ENCODE measurements at places on chromosomes 5 and 9.

GRCh38 chr5:1655496-1656270 lies 131.9 kb upstream of the LPCAT1 start:
- DNase-seq = no peak

DNA sequence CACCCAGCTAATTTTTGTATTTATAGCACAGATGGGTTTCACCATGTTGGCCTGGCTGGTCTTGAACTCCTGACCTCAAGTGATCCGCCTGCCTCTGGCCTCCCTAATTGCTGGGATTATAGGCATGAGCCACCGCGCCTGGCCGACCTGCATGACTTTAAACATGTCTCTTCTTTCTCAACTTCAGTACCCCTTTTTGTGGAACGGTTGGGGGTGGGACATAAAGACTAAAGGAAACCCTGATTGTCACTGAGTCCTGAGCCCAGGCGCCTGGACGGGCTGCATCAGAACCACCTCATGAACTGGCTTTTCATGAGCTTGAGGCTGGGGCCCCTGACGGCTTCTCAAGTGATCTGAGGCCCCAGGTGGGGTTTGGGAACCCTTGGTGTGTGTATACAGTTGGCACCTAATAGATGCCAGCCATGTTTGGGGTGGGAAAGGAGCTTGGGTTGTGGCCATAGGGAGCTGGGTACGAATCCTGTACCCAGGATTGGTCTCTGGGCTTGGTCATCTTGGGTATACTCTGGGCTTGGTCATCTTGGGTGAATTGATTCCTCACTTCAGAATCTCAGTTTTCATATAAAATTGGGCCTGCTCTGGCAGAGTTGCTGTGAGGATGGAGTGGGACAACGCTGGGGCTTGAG lies 2.2 kb downstream of the GRK6 start:
- no peak for DNase-seq

DNA sequence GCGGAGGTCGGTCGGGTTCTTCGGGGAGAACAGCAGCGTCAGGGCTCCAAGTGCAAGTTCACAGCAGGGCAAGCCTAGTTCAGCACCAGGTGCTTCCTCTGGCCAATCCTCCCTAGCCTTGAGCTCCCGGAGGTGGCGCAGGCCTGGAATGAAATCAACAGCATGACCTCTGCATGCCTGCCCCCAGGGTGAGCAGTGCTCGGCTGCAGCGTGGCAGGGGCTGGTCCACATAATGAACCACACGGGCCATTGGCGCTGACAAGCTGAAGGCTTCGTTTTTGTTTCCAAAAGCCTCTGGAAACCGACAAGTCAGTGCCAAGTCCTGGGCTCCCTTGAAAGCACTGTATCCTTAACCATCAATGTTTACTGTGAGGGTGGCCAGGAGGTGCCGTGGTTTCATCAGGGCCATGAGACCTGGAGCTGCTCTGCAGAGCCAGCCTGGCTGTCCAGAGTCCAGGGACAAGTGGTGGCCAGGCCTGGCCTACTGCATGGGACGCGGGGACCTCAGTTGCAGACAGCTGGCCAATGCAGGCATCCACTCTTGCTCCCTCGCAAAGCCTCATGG lies 2.1 kb upstream of the INPP5E start:
- no peak for DNase-seq

- DNase-seq = no peak
These were observed 418.5 kb upstream of the MEF2C start for GRCh38 chr5:89301321-89302025.

DNA sequence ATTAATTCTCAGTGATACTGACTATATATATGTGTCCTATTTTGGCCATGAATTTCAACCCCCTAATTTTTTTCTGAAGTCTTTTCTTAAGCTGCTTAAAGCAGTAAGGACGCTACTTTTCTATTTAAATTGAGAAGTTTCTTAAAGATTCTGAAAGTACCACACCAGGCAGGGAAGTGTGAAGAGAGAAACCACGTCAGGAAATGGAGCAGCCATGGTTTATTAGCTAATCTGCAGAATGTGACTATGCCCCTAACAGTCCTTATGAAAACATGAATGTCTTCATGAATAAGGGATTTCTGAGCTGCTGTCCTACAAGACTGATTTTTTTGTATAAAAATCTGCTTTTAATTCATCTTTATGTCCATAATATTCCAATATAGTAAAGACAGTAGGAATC lies 1724.3 kb upstream of the C9orf72 start:
- no peak for DNase-seq

GRCh38 chr9:35254984-35255857 lies 93.4 kb downstream of the UNC13B start:
- DNase-seq = no peak

DNA sequence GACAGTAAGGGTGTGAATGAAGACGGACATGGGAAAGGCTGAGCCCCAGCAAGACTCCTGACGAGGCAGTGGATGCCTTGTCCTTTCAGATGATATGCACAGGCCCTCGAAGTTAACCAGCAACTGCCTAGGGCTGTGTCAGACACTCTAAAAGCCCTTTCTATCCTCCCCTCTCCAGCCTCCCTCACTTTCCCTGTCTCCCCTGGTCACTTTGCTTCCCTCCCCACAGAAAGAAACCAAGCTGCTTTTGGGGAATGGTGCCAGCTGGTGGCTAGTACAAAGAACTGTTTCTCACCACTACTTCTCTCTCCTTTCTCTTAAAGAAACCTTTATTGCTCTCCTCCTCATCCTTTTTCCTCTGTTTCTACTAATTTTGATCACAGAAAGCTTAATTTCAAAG lies 21.4 kb downstream of the LHFPL2 start:
- DNase-seq = no peak

DNA sequence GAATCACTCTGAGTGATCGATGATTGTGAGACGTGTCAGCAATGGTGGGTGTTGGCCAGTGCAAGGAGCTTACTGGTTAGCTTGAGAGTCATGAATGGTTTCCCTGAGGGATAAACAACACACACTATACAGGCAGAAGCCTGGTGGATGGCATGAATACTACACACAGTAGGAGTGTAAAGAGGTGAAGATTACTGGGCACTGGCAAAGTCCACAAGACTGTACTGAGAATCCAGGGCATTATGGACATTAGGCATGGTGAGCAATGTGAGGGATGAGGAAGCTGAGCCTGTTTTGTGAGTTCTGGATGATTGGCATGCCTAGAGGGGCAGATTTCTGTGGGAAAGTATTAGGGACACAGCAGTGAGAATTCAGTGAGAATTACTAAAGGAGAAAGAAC lies 71.3 kb downstream of the KDM4C start:
- DNase-seq = no peak

DNA sequence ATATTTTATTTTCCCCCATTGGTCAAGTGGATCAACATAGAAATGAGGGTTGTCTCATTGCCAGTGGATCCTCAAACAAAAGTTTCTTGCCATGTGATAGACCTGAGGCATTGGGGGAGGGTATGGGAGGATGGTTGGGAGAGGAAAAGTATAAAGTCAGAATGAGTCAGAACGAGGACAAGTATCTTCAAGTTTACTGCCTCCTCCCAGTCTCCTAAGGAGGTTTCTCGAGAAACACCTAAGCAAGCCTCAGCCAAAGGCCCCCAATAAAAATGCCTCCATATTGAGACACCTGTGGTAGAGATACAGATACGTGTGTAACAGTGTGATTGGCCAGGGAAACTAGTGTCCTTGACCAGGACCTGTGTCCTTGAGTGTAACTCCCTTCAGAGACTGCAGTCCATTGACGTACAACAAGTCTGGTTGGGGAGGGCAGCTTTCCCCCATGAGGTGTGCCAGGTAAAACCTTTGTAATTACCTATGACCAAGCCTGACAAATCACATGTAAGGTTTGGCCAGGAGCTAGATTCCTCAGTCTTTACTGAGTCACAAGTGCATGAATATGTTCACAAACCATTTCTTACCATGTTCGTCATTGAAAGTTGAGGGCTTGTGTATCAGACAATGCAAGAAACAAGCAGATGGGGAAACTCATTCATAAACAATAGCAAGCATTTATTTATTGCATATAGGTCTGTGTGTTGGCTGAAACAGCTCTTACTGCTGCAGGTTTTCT lies 198.6 kb upstream of the SH3GL2 start:
- DNase-seq = no peak

- DNase-seq = no peak
These were observed 2.9 kb downstream of the P4HA2 start for GRCh38 chr5:132224716-132225115.

DNA sequence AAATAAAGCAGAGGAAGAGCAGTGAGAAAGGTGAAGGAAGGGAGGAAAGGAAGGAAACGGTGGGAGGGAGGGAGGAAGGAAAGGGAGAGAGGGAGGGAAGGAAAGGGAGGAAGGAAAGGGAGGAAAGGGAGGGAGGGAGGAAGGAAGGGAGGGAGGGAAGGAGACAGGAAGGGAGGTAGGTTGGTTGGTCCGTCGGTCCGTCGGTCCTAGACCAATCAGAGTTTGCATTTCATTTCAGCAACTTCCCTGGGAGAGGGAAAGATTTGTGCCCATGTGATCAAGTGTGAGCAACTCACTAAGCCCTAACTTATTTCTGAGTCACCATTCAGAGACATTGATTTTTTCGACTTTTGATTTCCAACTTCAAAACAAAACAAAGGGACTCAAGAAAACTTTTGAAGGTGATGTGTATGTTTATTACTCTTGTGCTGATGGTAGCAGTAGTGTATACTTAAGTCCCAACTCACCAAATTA lies 18.8 kb downstream of the NANS start:
- DNase-seq = no peak

DNA sequence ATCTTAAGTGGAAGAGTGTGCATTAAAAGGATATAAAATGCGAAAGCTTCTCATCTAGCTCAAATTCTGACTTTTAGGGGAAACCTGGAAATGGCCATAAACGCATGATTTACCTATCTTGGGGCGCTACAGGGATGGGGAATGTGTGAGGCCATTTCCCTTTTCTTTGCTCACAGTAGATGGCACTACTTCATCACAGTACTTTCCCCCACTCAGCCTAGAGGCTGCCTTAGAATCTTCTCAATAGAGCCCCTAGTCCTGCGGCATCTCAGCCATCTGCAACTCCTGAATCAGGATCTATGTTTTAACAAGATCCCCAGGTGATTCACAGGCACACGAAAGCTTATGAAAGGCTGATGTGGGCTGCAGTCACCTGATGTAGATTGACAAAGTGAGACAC lies 110.8 kb downstream of the LHFPL2 start:
- DNase-seq = no peak

DNA sequence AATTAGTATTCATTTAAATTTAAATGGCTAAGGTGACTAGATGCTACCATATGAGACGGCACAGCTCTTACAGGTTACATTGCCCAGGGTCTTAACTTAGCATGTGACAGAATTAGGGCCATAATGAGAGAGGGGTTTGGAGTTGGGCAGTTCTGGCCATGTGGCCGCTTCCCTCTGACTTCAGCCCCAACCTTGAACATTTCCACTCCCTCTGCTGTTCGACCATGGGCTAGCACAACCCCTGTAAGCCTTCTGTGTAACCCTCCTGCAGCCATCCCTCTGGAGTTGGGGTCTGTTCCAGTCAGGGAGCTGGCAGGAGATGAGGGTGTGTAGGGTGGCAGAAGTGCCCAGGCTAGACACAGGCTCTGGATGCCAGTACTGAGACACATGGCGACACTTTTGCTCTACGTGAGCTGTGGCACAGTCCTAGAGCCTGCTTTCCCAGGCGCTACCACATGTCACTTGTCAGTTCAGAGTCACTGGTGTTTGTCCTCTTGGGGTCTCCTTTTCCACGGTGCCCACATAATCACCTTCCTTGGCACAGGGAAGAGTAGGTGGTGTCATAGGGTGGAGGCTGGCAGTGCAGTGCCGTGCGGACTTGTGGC lies 128.7 kb upstream of the PITX1 start:
- DNase-seq = no peak

DNA sequence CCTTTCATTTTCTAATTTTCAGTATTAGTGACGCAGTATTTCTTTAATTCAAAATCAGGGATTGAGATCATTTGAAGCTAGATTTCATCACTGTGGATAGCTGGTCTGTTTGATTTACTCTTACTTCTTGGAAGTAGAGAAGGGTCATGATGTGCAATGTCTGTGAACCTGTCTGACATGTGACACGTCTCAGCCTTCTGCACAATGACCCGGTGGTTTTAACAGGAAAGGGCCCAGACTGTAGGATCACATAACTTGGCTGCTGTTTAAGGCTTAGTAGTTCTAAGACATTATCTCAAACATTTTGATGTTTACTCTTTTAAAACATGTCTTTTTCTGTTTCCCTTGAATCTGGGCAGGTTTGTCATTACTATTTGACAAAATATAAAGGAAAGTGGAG lies 823.3 kb upstream of the NUDT12 start:
- DNase-seq = no peak

DNA sequence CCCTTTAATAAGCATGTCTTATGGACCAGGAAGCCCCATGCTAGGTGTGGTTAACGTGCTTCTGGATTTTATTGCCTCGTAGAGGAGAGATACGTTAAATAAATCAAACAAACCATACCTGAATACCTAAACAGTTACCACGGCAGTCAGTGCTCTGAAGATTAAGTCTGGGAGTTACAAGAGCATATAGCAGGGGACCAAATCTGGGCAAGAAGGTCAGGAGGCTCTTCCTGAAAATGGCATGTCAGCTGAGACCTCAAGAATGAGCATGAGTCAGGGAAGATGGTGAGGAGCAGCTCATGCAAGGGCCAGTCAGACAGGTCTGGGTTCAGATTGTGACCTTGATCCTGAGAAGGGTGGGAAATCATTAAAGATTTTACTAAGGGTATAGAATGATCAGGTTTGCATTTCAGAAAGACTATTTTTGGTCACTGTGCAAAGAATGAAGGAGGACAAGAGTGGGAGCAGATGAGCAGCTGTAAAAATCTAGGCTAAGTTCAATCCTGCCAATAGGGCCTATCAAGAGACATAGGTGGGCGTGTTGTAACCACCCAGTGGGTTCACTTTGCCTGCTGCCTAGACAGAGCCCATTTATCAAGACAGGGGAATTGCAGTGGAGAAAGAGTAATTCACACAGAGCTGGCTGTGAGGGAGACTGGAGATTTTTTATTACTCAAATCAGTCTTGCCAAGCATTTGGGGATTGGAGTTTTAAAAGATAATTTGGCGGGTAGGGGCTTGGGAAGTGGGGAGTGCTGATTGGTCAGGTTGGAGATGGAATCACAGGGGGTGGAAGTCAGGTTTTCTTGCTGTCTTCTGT lies 4.8 kb upstream of the ZNF366 start:
- no peak for DNase-seq

- DNase-seq = no peak
These were observed 11.1 kb upstream of the GLT6D1 start for GRCh38 chr9:135650408-135650807.

DNA sequence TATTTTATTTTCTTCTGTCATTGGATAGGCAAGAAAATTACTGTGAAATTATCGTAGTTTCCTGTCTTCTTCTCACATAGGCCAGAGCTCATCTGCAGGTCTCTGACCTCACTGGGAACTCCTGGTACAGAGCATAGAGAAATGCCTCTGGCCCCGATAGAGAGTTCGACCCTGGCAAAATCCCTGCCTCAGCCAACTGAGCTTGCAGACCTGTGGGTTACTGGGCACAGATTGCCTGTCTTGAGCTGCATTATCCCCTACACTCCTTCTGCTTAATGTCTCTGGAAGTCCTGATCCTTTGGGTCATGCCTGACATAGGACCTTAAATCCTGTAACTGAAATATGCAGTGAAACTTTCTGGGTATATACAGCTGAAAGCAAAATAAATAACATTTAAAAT lies 439.3 kb upstream of the CTNND2 start:
- DNase-seq = no peak

Measured in effector CD4-positive, alpha-beta T cell (primary cell).